Stimulated activated CD8-positive, alpha-beta memory T cell treated with anti-CD3 and anti-CD28 coated beads, Interleukin-4, amount 100 ng/mL, for 4 hours (primary cell): ENCODE measurements at places on chromosomes 1 and 21.

- DNase-seq: no peak
Measured at GRCh38 chr1:206863266-206863665, 2.2 kb upstream of the IL20 start.

- DNase-seq: no peak
Measured at GRCh38 chr1:209926045-209926444, 12.0 kb upstream of the SYT14 start.

GRCh38 chr1:245971711-245972085, 535.4 kb downstream of the SMYD3 start:
- DNase-seq: no peak

- no peak for DNase-seq
Measured at GRCh38 chr1:29120367-29120766, 3.3 kb downstream of the TMEM200B start.

DNA sequence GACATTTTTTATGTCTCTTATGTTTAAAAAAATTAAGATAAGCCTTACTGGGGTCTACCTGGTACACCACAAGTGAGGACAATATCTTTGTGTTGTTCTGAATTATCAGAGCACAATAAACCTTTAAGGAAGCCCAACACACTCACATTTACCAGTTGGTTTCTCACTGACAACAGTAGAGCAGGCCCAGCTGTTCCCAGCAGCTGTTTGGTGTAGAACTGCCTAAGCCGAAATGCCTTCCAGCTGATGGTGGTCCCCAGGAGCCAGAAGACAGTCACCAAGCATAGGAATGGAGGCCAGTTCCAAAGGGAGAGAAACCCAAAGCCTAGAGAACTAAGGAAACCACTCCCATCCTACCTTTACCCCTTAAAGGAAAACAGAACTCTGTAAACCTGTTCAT, 428.6 kb upstream of the CAMK1G start:
- DNase-seq: no peak

DNA sequence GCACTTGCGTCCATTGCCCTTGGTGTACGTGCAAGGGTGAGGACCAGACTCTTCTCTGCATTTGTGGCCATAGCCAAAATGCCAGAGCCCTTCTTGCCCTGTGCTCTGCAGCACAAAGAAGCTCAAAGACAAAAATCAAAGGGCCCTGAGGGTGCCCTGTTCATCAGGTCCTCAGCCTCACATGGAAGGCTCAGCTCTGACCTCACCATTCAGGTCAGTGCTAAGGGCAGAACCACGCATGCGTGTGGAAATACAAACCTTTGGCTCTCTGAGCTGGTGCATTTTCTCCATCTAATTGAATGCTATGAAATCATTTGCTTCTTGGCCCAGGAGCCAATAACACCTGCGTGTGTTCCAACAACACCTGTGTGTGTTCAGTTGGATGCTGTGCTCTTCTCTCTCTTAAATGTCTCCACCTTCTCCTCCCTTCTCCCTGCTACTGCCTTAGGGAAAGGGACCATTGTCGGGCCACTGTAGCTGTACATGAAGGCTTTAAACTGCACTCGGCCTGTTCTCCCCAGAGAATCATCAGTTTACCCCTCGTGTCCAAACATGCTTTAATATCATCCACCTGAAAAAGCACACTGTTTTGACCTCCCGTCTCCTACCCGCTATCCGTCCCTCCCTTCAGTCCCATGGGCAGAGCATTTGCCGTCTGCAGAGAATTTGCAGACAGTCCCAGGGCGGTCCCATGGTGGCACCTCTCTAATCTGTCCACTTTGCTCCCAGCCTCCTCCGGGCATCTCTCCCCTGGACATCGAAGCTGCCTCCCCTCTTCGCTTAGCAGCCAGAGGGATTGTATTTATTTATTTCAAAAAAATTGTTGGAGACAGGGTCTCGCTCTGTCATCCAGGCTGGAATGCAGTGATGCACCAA, 60.6 kb downstream of the EVA1C start:
- DNase-seq: no peak

DNA sequence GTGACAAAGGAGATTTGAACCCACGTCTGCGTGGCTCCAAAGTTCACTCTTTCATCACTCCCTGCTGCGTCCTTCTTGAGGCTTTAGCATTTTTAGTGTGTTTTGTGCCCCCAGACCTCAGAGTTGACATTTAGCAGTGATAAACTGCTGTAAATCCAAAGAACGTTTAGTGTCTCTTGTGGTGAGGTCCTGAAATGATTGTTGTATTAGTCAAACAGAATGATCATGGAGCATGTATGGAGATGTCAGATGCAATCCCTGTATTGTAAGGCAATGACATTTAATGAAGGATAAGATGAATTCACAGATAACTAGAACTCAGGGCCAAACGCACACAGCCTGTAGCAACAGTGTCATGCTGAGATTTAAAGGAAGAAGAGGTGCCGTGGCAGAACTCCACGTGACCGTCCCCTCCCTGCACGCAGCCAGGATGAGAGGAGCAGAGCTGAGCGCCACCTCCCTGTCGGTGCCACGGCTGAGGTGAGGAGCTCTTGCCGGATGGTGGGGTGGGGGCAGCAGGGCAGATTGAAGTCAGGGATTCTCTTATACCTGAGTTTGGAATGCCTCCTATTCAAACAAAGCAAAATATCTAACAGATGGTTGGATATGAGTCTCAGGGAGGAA, 30.1 kb downstream of the NTPCR start:
- DNase-seq: no peak

DNA sequence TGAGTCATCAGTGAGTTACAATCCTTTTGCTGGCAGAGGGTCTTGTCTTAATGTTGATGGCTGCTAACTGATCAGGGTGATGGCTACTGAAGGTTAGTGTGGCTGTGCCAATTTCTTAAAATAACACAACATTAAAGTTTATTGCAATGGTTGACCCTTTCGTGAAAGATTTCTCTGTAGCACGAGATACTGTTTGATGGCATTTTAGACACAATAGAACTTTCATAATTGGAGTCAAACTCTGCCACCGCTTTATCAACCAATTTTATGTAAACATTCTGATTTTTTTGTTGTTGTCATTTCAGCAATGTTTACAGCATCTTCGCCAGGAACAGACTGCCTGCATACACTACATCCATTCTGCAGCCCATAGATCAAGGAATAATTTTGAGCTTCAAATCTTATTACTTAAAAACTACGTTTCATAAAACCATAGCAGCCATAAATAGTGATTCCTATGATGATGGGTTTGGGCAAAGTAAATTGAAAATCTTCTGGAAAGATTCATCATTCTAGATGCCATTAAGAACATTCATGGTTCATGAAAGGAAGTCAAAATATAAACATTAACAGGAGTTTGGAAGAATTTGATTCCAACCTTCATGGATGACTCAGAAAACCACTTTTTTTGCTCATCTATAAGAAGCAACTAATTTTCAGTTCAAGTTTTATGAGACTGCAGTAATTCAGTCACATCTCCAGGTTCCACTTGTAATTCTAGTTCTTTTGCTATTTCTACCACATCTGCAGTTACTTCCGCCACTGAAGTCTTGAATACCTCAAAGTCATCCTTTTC, 85.9 kb downstream of the TYW3 start:
- DNase-seq: no peak

GRCh38 chr1:112358061-112358770, 37.8 kb upstream of the CTTNBP2NL start:
- DNase-seq: no peak

GRCh38 chr1:91706140-91706957, 179.6 kb downstream of the TGFBR3 start:
- no peak for DNase-seq

GRCh38 chr1:191065771-191066170, 588.1 kb upstream of the BRINP3 start:
- no peak for DNase-seq

GRCh38 chr1:5379176-5379759, 613.0 kb downstream of the NPHP4 start:
- no peak for DNase-seq

DNA sequence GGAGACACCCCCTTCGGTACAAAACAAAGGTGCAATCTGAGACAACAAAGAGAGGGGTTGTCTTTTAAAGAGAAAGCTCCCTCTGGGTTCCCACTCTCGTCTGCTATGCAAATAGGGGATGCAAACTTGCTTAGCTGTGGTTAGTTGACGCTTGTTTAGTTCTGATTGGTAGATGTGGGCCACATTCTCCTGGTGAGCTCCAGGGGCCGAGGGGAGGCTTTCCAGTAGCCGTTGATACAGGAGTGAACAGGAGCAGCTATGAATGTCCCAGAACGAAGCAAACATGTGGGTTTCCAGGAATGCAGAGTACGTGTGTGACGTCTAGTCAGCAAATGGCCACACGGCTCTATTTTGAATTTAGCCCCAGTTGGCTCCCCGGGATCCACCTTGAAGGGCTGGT, 14.7 kb downstream of the TFF2 start:
- no peak for DNase-seq

DNA sequence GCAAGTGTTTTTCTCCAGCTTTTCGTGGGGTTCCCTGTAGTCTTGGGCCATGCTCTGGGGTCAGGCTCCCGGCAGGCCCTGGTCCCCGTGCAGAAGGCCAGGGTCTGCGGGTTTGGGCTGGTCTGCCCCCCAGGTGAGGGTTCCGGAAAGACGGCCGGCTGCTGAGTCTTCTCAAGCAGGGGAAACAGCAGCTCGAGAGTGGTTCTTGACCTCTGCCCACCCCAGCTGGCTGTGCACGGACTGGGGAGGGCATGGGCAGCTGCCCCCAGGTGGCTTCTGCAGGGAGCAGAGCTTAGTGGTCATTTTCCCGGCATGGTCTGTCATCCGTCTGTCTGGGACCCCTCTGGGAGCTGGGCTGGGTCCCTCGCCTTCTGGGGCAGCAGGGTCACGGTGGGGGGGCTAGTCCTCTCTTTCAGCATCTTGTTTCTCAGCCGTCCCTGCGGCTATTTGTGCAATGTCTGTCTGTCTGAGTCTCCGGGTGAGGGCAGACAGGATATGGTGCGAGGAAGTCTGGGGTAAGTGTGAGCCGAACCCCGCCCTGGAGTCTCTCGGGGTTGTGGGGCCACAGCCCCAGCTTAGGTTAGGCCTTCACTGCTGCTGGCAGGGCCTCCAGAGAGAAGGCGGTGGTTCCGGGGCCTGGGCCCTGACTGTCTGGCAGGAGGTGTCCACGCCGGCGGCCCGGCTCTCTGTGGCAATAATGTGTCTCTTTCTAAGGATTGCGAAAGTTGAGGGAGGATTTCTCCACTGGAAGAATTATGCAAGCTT, 6.1 kb downstream of the SKI start:
- DNase-seq: peak; percentile 31

DNA sequence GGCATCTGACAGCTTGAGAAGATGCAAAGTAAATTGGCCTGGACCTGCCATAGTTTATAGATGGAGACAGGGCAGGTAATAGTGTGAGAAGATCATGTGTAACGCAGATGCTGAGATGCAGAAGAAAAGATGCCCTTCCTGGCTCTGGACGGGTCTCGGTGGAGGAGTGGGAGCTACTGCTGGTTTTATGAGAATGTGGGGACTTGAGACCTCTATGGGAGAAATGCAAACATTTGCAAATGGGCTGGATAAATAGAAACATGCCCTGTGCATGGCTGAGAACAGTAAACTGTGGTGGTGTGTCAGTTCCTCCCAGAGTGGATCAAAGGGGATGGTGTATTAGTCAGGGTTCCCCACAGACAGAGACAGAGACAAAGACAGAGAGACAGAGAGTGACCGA, 21.9 kb downstream of the UBASH3A start:
- no peak for DNase-seq

GRCh38 chr1:111843177-111843576, 87.5 kb downstream of the DDX20 start:
- no peak for DNase-seq

DNA sequence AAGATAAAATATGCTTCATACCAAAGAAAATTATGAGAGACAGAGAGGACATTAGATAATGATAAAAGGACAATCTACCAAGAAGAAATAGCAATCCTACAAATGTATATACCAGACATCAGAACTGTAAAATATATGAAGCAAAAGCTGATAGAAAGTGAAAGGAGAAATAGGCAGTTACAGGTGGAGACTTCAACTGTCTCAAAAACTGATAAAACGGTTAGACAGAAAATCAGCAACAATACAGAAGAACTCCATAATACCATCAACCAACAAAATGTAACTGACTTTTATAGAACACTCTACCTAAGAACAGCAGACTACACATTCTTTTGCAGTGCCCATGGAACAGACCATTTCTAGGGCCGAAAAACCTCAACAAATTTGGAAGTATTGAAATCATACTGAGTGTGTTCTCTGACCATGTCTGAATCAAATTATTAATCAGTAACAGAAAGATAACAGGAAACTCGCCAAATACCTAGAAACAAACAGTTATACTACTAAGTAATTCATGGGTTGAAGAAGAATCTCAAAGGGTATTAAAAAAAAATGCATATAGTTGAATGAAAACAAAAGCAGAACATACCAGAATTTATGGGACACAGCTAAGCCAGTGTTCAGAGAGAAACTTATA, 132.1 kb downstream of the RPS6KC1 start:
- no peak for DNase-seq

DNA sequence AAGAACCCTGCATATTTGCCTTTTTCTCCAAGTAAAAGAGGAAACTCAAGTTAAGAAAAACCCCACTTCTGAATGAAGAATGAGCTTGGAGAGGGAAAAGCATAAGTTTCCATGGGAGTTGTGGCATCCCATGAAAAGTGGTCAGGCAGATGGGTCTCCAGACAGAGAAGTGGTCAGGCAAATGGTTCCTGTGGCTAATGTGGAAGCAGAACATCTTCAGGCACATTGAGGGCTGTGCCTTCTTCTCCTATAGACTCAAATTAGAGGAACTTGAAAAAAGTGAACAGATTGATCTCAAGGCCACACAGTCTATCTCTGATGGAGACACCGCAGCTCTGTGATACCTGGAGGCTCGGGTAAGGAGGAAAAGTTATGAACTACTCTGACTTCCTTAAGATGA, 55.7 kb upstream of the KIRREL1 start:
- no peak for DNase-seq

- DNase-seq: peak; percentile 30
Measured at GRCh38 chr1:41381692-41382479, 20.7 kb downstream of the FOXO6 start.

DNA sequence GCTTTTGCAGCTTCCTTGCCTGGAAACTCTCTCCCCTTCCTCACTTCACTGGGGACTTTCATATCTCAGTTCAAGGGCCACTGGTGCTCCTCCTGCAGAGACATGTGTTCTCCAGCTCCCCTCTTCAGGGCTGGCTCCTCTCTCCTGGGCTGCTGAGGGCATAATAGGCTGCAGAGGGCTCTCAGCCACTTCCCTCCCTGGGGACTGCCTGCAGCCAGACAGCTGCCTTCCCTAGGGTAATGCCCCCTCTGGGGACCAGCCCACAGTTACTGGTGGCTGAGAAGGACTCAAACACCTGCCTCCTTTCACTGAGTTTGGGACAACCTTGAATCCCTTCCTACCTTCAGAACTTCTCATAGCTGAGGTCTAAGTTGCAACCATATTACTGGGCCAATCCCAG, 104.8 kb upstream of the POU3F1 start:
- no peak for DNase-seq

DNA sequence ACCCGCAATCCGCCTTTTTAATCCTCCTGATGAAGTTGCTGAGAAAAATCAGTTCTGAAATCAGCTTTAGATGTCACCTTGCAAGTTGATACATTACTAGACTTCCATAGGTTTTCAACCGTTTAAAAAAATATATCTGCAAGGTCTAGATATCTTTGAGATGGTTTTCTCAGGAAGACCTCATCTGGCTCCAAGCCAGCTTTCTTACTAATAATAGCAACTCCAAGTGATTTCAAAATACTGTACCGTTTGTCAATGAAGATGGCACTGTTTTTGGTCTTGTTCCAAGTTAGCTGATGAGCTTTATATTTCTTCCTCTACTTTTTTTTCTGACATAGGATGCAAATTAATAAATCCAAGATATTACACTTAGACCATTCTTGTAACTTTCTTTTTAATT, 40.3 kb downstream of the LRRC8C start:
- DNase-seq: no peak

- DNase-seq: no peak
Measured at GRCh38 chr1:119653839-119654170, 5.7 kb upstream of the ZNF697 start.

- DNase-seq: no peak
Measured at GRCh38 chr1:229440851-229441537, 7.1 kb upstream of the ACTA1 start.
